Amniotic epithelial cell (primary cell): ENCODE measurements at places on chromosomes 3 and 15.
A peak's percentile ranks its signal among the peaks of the same experiment; 100 is the strongest.

DNA sequence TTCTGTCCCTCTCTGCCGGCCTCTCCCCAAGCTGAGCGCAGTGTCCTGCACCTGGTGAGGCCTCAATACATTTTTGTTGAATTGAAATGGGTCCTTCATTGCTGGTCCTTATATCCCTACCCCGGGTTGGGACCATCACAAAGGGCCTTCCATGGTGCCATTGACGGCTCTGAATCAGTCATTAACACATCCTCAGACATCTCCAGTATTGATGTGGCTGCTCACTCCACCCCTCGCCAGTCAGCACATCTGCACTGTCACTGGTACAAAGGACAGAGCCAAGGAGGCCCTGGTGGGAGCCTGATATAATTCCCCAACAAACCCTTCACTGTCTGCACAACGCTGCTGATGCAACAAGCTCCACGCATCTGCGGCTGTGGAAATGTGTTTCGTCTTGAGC is 191.6 kb upstream of the TOPAZ1 start:
- no peak for DNase-seq

DNA sequence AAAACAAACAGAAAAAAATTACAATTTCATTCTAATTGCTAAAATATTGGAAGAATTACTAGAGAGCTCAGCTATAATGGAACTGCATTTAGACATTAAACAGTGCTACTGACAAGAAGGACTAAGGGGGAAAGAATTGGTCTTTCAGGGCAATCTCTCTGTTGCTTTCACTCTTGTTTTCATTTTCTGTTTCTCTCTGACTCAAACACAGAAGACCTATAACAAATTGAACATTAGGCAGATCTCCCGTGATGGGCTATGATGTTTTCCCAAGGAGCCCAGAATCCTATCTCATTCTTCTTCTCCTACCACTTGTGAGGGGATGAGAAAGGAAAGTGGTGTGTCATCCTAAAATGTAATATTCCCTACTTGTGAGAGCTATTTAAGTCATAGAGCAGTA is 358.0 kb upstream of the TGFBR2 start:
- no peak for DNase-seq

DNA sequence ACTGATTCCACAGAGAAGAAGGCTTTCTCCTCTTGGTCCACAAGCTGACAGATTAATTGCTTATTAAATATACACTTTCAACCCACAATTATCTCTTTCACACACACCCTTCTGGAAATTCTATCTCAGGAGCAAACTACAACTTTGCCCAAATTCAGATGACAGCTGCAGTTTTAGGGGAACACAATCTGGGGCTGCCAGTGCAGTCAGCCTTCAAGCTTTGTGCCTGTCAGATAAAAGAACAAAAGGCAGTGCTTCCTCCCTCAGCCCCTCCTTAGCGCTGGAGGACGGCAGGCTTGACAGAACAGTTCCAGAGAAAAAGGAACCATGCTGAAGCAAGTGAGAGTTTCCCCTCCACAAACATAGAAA is 99.6 kb downstream of the TMCC1 start:
- no peak for DNase-seq

DNA sequence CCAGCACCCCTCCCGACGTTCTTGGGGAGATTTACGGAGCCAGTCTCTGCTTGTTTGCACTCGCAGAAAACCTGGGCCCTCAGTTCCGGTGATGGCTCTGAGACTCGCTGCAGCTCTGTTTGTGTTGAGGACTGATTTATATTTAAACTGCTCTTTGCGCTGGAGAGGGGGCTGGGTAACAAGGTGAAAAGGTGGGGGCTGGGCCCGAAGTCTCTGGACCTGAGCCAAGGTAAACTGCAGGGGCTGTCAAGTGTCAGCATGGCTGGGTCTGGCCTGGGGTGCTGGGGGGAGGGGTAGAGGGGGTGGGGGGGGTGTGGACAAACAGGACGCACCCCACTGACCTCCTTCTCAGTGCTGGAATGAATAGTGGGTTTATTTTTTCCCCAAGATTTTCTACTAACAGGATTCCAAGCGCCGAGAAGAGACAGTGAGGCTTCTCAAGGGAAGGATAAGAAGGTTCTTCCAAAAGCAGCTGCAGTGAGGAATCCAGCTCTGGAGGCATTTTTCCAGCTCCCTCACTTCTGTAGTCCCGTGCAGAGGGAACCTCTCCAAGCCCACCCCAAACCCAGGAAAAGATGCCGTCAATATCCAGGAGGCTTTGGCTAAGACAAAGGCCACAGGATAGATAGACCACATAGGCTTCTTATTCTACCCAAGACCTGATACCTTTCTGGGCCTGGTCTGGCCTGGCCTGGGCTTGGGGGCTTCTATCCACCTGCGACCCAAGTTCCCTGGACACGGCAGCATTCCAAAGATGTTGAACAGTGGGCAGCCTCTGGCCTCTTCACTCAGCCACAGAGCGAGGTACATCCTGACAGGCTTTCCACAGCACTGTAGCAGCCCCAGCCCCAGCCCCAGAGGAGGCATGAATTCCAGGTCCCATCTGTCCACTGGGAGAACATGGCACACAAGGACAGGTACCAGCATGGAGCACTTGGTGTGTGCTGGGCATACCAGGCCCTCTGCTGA is 938 bp upstream of the SLCO2A1 start:
- no peak for DNase-seq

DNA sequence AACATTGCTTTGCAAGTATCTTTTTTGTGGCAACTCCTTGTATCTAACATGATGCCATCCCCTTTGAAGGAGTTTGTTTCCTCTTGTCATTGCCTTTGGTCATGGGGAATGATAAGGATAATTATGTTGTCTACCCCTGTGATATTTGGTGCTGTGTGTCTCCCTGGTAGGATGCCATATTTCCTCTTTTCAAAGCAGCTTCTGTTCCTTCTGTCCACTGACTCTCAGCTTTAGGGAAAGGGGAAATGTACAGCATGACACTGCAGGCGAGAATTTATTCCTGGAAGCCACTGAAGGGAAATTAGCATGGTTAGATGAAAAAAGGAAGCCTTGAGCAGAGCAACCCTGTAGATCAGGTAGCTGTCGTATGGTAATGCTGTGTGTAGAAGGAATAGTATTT is 576.7 kb downstream of the CADM2 start:
- DNase-seq: no peak

DNA sequence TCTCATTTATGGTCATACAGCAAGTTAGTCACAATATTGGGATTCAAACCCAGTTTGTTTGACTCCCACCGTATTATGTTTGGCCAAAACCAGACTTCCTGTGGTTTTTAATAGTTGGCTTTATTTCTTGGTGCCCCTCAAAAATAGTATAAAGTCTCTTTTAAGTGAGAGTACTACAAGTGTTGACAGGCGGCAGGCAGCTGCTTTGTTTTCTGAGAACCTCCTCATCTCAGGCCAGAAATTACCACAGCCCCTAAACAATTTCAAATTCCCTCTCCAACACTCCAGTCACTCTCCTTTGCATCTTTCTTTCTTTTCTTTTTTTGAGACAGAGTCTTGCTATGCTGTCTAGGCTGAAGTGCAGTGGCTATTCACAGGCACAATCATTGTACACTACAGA is 121.5 kb downstream of the POLR2M start:
- DNase-seq: no peak

DNA sequence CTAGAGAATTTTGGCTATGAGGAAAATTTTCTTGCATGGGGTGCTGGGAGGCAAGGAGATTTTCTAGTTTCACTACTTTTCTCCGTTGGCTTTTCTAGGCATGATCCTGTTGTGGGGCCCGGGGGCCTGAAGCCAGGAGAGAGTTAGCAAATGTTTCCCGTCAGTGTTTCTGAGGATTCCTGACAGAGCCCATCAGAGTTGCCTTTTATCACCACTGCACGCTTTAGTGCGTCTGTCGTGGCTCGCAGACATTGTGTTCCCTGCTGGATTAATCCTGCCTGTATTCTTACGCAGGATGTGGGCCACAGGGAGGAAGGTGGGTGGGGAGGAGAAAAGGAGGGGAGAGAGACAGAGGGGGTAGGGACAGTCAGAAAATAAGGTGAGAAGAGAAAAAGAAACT is 18.1 kb upstream of the BOC start:
- DNase-seq: peak; percentile 43

GRCh38 chr3:14861446-14862302 is 42.9 kb downstream of the FGD5 start:
- DNase-seq: no peak

- DNase-seq: no peak
Measured at GRCh38 chr3:107426223-107426622, 49.0 kb downstream of the CCDC54 start.
